ENCODE measurements at places on chromosomes 13 and 19.

DNA sequence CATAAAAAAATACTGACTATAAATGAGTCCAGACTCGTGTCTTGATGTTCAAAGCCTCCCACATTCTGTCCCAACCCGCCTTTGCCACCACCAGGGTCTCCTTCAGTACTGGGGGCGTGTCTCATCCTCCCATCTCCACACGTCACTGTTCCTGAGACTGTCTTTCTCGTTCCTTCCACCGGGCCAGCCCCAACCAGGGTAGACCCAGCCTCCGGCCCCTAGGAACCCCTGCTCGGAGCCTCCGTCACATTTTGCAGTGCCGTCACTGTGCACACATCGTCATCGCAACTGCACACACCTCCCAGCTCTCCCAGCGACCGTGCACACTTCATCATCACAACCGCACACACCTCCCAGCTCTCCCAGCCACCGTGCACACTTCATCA is 73.4 kb downstream of the SPACA7 start:
- DNase-seq: no peak

- no peak for DNase-seq
Measured at GRCh38 chr13:112725346-112726015, 35.6 kb downstream of the ATP11A start.

DNA sequence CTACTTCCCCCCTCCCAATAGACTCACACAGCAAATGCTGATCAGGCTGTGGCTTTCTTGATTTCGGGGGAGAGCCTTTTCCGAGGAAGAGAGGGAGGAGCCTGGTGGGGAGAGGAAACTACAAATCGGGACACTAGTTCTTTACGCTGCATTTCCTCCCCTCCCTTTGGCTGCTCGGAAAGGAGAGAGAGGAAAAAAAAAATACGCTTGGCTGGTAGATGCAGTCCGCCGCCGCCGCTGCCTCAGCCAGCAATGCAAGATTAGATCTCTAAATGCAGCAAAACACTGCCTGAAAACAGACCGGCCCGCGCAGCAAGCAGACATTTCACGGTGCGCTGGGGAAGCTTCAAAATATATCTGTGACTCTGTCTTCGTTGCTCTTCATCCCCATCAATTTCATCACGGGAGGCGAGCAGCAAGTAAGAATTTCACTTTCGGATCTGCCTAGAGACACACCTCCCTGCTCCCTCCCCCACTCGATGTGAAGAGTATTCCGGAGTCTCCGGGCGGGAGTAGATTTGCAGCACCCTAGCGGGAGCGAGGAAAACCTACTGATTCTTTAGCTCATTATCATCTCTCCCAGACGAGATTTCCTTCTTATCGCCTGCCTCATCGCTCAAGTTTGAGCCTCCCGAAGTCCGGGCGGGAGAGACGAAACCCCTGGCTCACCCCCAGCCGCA is at the start of gene PCDH17:
Gene PCDH17 (plus strand): TSS at position 149 of the 680 bp plus-strand sequence. CDS start 803 bp downstream, outside the sequence.
- no peak for DNase-seq

DNA sequence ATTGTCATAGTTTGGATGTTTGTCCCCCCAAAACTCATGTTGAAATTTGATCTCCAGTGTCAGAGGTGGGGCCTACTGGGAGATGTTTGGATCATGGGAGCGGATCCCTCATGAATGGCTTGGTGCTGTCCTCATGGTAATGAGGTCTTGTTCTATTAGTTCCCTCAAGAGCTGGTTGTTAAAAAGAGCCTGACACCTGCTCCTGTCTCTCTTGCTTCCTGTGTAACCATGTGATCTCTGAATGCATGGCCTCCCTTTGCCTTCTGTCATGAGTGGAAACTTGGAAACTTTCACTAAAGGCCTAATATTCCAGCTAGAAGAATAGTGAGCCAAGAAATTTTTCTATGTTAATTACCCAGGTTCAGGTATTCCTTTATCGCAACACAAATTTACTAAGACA is 311.4 kb upstream of the ATXN8OS start:
- DNase-seq: no peak

DNA sequence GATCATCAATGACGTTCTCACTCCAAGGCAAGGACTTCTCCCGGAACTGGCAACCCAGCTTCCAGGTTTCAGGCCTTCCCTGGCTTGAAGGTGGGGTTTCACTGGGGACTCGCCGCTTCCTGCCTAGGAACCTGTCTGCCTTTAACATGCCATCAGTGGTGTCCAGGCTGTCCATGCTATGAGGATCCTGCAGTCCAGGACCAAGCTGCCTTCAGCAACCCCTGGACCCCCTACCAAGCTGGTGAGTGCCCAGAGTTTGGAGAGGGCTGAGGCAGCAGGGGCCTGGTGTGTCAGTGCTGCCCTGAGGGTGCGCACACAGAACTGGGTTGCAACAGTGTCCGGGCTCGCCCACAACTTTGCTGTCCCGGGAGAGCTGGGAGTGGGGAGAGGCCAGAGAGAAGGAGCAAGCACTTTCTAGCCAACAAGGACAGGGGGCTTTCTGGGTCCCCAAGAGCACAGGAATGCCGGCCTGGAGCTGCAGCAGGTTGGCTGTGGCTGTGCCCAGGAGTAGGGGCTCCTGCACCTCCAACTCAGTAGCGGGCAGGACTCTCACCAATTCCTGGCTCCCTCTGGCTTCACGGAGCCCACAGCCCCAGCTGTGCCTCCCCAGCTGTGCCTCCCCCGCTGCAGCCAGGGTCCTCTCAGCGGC is 1563.2 kb upstream of the MIR17HG start:
- no peak for DNase-seq

- no peak for DNase-seq
Measured at GRCh38 chr13:36366031-36366430, 19.8 kb upstream of the SPART start.

DNA sequence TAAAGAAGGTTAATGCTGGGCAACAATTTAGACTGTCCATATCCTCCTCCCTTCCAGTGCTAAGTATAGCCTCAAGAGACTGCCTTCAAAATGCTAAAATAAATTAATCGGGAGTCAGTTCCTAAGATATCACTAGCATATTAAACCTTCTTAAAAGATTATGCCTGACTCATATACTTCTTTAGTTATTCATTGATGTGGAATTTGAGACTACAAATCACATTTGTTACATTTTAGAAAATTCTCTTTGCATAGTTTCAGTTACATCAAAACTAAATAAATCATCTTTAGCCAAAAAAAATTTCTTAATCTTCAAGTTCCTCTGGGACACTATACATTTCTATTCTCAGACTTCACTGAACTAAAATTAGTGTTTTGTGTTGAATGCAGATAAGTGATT is 769.1 kb downstream of the PCDH9 start:
- DNase-seq: peak; percentile 40

DNA sequence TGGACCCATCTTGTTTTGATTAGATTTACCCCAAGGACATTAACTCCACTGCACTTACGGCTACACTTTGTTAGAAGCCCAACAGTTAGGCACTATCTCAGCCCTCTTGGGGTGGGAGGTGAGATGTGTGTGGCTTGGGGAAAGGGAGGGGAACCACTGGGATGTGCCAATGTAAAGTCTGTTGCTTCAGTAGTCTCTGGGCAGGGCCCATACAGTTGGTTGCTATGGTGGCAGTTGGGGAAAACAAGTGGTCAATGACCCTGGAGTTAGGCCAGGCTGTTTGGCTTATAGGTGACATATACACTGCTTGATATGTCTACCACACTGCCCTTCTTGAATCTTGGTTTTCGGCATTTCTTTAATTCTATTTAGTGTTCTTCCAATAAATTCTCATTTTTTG is 8.9 kb upstream of the RB1 start:
- DNase-seq: no peak

GRCh38 chr13:37681281-37682032 is 82.9 kb upstream of the POSTN start:
- no peak for DNase-seq

GRCh38 chr13:79541426-79542049 is 60.6 kb downstream of the NDFIP2 start:
- DNase-seq: peak; percentile 22

DNA sequence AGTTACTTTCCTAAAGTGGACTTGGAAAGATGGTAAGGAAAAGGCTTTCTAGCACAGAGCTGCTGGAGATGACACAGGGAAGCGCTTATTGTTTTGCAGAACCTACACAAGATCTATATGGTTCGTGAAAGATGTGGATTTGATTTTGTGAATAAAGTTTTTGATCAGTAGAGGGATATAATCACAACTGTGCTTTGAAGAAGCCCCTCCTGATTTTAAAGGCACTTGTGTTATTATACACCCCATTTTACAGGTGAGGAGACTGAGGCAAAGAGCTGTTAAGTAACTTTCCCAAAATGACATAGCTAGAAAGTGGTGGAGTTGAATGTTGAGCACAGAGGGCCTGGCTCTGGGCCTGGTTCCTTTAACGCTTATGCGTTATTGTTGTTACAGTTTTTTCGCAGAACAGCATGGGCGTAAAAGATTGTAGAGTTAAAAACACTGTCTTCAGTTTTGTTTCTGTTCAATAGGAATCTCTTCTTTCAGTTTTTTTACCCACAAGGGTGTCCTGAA is 1.4 kb downstream of the TDRD3 start:
- DNase-seq: no peak

DNA sequence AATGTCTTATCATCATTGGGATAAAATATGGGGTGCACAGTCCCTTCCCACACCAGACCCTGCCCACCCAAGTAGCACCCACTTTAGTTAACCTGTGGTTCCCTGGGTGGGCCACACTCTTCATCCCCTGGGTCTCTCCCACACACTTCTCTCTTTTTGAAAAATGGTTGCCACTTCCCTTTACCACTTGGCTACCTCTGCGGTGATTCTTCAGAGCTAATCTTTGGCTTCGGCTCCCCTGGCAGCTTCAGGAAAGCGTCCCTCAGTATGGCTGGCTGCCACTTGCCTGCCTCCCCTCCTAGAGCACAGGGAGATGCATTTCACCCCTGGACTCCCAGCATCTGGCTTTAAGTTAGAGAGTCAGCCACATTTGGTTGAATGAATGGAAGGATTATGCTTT is 18.2 kb downstream of the CCNA1 start:
- no peak for DNase-seq

- DNase-seq: no peak
Measured at GRCh38 chr19:8478598-8478997, 23.8 kb downstream of the PRAM1 start.

- DNase-seq: no peak
Measured at GRCh38 chr13:40483601-40484000, 182.8 kb downstream of the FOXO1 start.

GRCh38 chr13:43758834-43759233 is 27.9 kb downstream of the ENOX1 start:
- DNase-seq: no peak

- peak; percentile 9 for DNase-seq
Measured at GRCh38 chr19:54133312-54133956, 4.1 kb upstream of the CNOT3 start.

DNA sequence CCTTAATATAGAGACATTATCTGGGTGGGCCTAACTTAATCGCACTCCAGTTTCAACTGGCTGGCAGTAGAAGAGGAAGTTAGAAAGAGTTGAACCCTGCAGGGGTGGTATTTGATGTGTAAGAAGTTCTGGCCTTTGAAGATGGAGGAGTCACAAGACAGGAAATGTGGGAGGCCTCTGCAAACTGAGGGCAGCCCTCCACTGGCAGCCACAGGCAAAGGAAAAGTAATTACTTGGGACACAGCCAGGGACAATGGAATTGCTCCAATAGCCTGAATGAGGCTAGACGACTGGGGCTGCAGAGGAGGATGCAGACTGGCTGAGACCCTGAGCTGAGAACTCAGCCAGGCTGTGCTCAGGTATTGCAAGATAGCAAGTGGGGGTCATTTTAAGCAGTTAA is 703.3 kb upstream of the ARGLU1 start:
- no peak for DNase-seq

- no peak for DNase-seq
Measured at GRCh38 chr13:54682184-54682583, 1653.6 kb downstream of the OLFM4 start.

DNA sequence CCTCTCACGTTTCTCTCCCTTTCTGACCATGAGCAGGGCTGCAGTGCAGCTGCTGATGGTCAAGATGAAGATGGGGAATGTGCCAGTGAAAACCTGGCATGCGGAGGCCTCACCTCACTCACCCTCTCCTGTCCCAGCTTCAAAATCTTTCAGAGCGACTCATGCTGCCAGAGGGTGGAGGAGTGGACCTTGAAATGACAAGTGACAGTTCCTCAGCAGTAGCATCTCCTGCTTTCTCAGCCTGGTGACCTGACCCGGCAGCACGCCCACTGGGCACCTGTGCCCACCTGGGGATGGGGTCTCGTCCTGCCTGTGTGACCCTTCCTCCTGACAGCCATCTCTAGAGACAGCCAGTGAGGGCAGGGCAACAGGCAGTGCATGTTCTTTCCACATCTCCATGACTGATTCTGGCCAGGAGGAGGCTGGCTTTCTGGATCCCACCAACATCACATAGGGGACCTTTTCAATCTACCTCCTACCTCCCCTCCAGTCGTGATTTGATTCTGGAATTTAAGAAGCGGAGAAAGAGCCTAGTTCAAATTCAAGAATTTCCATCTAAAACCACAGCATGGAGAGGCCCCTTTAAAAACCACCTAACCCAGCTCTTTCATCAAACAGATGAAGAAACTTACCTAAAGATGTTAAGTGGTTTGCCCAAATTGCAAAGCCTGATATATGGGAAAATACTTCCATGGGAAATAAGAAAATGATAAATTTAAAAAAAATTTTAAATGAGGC is 45.8 kb downstream of the RFX2 start:
- no peak for DNase-seq

DNA sequence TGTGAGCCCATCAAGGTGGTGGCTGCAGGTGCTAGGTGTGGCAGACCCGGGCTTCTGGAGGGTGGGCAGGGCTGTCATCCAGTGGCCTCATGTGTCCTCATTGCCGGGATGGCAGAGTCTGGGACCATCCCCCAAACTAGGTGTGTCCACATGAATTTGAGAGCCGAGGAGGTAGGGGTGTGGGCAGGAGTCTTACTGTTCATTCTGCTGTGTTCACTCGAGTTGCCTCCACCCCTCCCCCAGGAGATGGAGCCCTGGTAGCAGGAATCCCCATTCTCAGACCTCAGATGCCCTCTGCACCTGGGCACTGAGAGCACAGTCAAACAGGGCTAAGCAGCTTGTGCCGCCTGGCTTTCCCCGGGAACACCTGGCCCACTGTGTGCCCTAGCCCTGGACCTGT is 22.4 kb downstream of the NAXD start:
- DNase-seq: no peak

GRCh38 chr13:71018995-71019394 is 848.0 kb downstream of the DACH1 start:
- DNase-seq: no peak

GRCh38 chr13:19882231-19882630 is 18.8 kb upstream of the ZMYM5 start:
- no peak for DNase-seq

- no peak for DNase-seq
Measured at GRCh38 chr19:49362929-49363267, 682 bp upstream of the TEAD2 start.

GRCh38 chr13:95485045-95485517 is 67.4 kb upstream of the CLDN10 start:
- DNase-seq: no peak
